ENCODE measurements at places on chromosomes 2 and 18. TPM values are rescaled to one million over a fixed set of nuclear protein-coding genes. Genes with fewer than 3 reads are reported as not detected.
A peak's percentile ranks its signal among the peaks of the same experiment; 100 is the strongest.

DNA sequence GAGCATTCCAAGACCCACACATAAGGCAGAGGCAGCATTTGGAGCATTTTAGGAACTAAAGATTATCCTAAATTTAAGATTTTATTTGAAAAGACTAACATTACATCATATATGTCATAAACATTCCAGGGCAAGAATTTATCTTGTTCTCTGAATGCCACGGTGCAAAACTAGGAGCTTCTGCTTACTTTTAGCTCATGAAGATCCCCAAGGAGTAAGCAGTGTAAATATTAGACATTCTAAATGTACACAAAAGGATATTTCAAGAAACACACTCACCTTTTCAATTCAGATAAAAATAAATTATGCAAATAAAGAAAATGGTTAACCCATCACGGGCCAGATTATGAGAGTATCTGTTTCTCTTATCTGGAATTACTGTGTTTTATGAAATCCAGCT lies 101.7 kb upstream of the ETAA1 start:
- no peak for DNase-seq
- H3K4me3 ChIP-seq = no peak overlapping the region
- H3K27me3 ChIP-seq = no peaks in the 10 kb centered on the region
- peaks cover under 1% of the 10 kb centered on the region for H3K4me1 ChIP-seq
- H3K27ac ChIP-seq = no peak overlapping the region
- H3K36me3 ChIP-seq = no peaks in the 10 kb centered on the region

GRCh38 chr2:127108090-127108523 lies 1.2 kb upstream of the BIN1 start:
- DNase-seq = peak; percentile 53
- no peak overlapping the region for H3K27ac ChIP-seq
- peaks cover 37% of the 10 kb centered on the region for H3K4me1 ChIP-seq
- H3K36me3 ChIP-seq = no peaks in the 10 kb centered on the region

DNA sequence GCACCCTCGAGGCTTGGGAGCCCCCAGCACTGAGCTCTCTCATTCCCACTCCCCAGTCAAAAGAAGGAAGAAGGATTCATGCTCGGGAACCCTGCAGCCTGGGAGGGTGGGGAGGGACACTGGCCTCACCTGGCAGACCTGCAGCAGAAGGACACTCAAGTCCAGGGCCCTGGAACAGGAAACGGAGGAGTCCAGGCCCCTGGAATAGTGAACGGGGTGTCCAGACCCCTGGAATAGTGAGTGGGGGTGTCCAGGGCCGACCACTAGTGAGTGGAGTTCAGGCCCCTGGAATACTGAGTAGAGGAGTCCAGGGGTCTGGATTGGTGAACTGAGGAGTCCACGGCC lies 292.5 kb downstream of the NDUFA10 start:
- no peak overlapping the region for H3K27ac ChIP-seq
- no peak overlapping the region for H3K4me3 ChIP-seq
- H3K4me1 ChIP-seq = no peaks in the 10 kb centered on the region
- H3K36me3 ChIP-seq = no peaks in the 10 kb centered on the region

Gene REEP1
- 0.34 TPM for total RNA-seq

Gene MREG
- 26.1 TPM for total RNA-seq

Gene POTEJ
- total RNA-seq = not detected

Gene UGT1A3
- not detected for total RNA-seq

Gene CACNB4
- total RNA-seq = 7.6 TPM

DNA sequence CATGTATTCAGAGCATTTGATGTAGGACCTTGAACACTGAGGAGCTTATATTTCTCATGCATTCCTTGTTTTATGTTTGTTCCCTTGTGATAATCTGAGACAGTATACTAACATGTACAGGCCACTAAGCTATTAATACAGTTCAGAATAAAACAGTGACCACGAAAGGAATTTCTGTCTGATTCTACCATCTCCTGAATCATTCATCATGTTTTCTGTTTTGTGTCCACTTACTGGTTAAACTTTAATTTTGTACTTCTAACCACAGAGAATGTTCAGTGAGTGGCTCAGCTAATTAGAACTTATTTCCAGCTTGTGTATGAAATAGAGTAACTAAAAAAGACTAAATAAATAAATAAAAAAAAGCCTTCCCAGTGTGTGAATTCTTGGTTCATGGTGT lies 110.4 kb downstream of the LRP1B start:
- DNase-seq = no peak
- H3K27me3 ChIP-seq = no peaks in the 10 kb centered on the region
- no peaks in the 10 kb centered on the region for H3K36me3 ChIP-seq
- H3K27ac ChIP-seq = no peak overlapping the region
- H3K4me3 ChIP-seq = no peak overlapping the region
- no peaks in the 10 kb centered on the region for H3K4me1 ChIP-seq

- no peak for DNase-seq
- no peaks in the 10 kb centered on the region for H3K36me3 ChIP-seq
- no peaks in the 10 kb centered on the region for H3K4me1 ChIP-seq
- H3K27me3 ChIP-seq = no peaks in the 10 kb centered on the region
Observed at GRCh38 chr2:178747767-178748166, 59.5 kb downstream of the TTN start.

DNA sequence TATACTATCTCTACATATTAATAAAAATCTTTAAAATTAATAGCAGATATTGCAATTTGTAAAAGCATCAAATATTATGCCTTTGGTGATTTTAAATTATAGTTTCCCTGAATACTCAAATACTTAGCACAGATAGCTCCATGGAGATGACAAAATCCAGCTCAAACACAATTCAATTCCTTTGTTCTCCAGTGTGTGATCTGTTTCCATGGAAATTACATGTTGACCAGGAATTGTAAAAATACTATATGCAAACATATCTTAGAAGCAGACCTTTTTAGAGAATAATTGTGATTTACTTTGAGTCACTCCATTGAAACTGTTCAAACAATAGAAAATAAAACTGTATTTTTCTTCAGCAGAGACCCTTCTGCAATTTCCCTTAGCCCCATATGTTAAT lies 68.3 kb downstream of the FAM161A start:
- H3K36me3 ChIP-seq = no peaks in the 10 kb centered on the region
- H3K27ac ChIP-seq = no peak overlapping the region
- no peaks in the 10 kb centered on the region for H3K27me3 ChIP-seq
- no peaks in the 10 kb centered on the region for H3K4me1 ChIP-seq

Gene SULT1C3
- not detected for total RNA-seq

DNA sequence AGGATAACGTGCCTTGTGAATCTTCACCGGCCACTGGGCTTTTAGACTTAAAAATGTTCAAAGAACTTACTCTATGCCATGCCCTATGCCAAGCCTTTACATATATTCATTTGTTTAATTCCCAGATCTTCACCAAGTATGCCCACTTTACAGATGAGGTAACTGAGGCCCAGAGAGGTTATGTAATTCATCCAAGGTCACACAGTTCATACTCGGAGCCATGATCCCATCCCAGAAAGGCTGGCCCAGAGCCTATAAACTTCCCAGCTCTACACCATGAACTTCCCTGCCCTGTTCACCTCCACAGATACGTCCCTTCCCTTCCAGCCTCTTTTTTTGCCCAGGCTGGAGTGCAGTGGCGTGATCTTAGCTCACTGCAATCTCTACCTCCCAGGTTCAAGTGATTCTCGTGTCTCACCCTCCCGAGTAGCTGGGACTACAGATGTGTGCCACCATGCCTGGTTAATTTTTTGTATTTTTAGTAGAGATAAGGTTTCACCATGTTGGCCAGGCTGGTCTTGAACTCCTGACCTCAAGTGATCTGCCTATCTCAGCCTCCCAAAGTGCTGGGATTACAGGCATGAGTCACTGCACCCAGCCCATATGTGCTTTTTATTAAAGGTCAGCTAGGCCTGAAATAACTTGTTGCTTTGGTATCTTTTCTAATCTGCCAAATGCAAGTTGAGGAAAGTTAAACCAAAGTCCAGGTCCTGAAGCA lies 44.1 kb downstream of the MTHFD2 start:
- H3K27me3 ChIP-seq = no peaks in the 10 kb centered on the region
- H3K36me3 ChIP-seq = peaks cover 8% of the 10 kb centered on the region
- no peak overlapping the region for H3K4me3 ChIP-seq
- H3K4me1 ChIP-seq = no peaks in the 10 kb centered on the region
- H3K27ac ChIP-seq = no peak overlapping the region

DNA sequence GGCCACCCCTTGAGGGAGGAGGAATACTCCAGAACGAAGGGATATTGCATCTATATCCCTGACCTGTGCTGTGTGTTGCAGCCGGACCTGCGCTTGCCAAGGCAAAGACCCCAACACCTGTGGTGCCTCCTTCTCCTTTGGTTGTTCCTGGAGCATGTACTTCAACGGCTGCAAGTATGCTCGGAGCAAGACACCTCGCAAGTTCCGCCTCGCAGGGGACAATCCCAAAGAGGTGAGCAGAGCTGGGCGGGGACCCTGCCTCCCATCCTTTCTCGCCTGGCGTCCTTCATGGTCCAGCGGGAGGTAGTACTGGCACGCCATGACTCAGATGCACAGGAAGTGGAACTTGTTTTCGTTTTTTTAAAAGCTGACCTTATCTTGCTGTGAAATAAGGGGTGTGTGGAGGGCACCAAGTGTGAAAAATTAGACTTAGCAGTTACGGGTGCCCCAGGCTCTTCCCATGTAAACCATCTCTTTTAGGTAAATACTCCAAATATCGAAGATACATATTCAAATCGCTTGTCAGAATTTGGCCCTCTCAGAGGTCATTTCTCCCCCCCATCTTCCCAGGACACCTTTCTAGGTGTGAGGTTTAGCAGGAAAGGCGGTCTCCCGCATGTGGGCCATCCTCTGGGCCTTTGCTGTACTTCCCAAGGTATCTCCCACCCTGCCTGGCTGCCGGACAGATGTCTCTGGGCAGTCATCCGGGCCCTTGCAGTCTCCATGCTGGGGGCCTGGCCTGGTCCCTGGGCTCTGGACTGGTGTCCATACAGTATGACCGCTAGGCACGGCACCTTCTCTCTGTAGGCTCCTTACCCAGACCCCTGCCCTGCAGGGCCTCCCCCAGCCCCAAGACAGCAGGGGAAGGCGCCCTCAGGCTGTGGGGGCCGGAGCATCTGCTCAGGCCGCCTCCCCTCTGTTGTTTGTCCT lies 57.6 kb downstream of the BOLA3 start:
- no peak overlapping the region for H3K27ac ChIP-seq
- no peak for DNase-seq
- H3K36me3 ChIP-seq = peaks cover 79% of the 10 kb centered on the region
- H3K27me3 ChIP-seq = no peaks in the 10 kb centered on the region
- no peak overlapping the region for H3K4me3 ChIP-seq
- H3K4me1 ChIP-seq = no peaks in the 10 kb centered on the region

GRCh38 chr2:238886453-238887094 lies 38.7 kb downstream of the TWIST2 start:
- H3K27me3 ChIP-seq = peaks cover 19% of the 10 kb centered on the region
- H3K4me1 ChIP-seq = peaks cover 16% of the 10 kb centered on the region
- no peak for DNase-seq
- H3K36me3 ChIP-seq = no peaks in the 10 kb centered on the region
- H3K27ac ChIP-seq = no peak overlapping the region

- DNase-seq = no peak
- no peak overlapping the region for H3K4me3 ChIP-seq
- H3K27ac ChIP-seq = no peak overlapping the region
- no peaks in the 10 kb centered on the region for H3K36me3 ChIP-seq
Observed at GRCh38 chr2:110905217-110905616, 172.8 kb downstream of the ACOXL start.

- H3K27me3 ChIP-seq = no peaks in the 10 kb centered on the region
- no peak overlapping the region for H3K27ac ChIP-seq
- DNase-seq = no peak
- no peak overlapping the region for H3K4me3 ChIP-seq
- H3K36me3 ChIP-seq = no peaks in the 10 kb centered on the region
Observed at GRCh38 chr18:11324510-11324909, 175.1 kb upstream of the PIEZO2 start.

DNA sequence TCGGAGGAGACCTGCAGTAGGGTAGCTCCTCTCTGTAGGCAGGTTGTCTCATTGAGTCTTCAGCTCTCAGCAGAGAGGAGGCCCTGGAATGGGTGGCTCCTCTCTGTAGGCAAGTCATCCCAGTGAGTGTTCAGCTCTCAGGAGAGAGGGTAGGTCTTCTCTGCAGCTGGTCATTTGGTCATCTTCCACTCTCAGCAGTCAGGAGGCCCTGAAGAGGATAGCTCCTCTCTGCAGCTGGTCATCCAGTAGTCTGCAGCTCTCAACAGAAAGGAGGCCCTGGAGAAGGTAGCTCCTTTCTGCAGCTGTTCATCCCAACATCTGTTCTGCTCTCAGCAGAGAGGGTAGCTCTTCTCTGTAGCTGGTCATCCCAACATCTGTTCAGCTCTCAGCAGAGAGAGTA lies 26.0 kb upstream of the RUFY4 start:
- no peaks in the 10 kb centered on the region for H3K27me3 ChIP-seq
- no peaks in the 10 kb centered on the region for H3K4me1 ChIP-seq
- peak; percentile 31 for DNase-seq
- no peak overlapping the region for H3K4me3 ChIP-seq
- no peak overlapping the region for H3K27ac ChIP-seq

Gene TWSG1
- total RNA-seq = 19.5 TPM

DNA sequence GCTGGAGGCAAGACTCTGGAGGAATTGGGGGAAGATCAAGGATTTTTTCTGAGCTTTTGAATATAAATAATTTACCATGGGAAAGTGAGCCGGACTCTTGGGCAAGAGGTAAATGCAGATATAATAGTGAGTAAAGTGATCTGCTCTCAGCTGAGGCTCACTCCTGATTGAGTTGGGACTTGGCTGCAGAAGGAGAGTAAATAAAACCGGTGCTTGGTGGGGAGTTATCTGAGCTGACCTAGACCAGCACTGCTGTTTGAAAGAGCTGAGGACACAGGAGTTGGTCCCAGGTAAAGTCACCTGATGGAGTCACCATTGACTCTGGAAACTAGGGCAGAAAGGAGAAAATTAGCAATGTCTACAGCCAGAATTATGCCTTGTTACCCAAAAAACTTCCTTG lies 57.3 kb upstream of the LRPPRC start:
- H3K27ac ChIP-seq = no peak overlapping the region
- H3K36me3 ChIP-seq = no peaks in the 10 kb centered on the region
- H3K27me3 ChIP-seq = no peaks in the 10 kb centered on the region
- H3K4me1 ChIP-seq = no peaks in the 10 kb centered on the region
- DNase-seq = no peak

GRCh38 chr2:237725661-237726060 lies 72.9 kb upstream of the RBM44 start:
- H3K27me3 ChIP-seq = no peaks in the 10 kb centered on the region
- H3K4me1 ChIP-seq = peaks cover 67% of the 10 kb centered on the region
- no peak overlapping the region for H3K27ac ChIP-seq

- H3K27ac ChIP-seq = peak within 1 kb of the TSS; percentile 83
- H3K27me3 ChIP-seq = no peaks in the 10 kb centered on the region
- peak; percentile 85 for DNase-seq
- peaks cover 17% of the 10 kb centered on the region for H3K4me1 ChIP-seq
- H3K4me3 ChIP-seq = peak within 1 kb of the TSS; percentile 99
Observed at GRCh38 chr2:203327901-203328759, at the start of gene ABI2. ABI2 (plus strand) TSS chr2:203328394; CDS start chr2:203328515, 121 bp downstream.

Gene LIPG
- 11.8 TPM for total RNA-seq

Gene DLX1
- 0.19 TPM for total RNA-seq

Gene CASP10
- total RNA-seq = 19.0 TPM

Gene BCL2
- total RNA-seq = 28.8 TPM

Gene VSNL1
- total RNA-seq = 6.0 TPM

Gene RBM44
- total RNA-seq = 1.1 TPM

GRCh38 chr18:12769644-12770440 lies 67.0 kb downstream of the PSMG2 start:
- H3K4me3 ChIP-seq = no peak overlapping the region
- no peaks in the 10 kb centered on the region for H3K36me3 ChIP-seq
- H3K27me3 ChIP-seq = no peaks in the 10 kb centered on the region
- peak; percentile 28 for DNase-seq
- no peak overlapping the region for H3K27ac ChIP-seq

Gene AGBL5
- 18.9 TPM for total RNA-seq

Gene ANKRD30BL
- total RNA-seq = not detected

Data from suprapubic skin (tissue), 4 donors.